Stimulated activated CD4-positive, alpha-beta T cell treated with anti-CD3 and anti-CD28 coated beads, Interleukin-2, amount 100 ng/mL, for 24 hours (primary cell): ENCODE measurements at places on chromosomes 4 and X.

DNA sequence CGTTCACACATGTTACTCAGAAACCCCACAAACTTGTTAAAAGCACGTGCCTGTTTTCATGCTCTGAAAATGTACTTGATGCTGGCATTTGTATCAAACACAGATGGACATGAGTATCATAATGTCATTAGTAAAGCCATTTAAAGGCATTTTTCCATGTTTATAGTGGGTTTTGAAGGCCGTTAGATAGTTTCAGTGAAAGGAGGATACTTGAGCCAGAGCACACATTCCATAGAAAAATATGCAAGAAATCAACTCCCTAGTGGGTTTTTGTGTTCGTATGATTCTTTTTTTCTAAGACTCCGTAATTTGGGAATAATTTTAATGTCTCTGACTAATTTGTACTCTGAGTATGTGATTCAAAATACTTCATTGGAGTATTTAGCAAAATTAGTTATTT lies 216.2 kb upstream of the BMP3 start:
- DNase-seq, result no peak

DNA sequence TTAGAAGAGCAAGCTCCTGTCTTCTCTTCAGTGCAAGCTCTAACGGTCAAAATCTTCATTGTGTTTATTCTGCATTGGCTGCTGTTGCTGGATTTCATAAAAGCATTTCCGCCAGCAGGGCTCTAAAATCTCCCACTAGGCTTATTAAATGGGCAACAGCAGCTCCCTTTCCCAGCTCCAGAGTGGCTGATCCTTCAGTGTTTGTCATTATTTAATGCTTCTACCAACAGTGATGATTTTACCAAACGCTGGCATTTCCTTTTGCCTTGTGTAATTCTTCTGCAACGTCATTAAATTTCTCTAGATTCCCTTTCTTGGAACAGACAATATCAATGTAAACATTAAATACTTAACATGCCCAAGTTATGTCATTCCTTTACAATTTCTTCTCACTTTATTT lies 20.1 kb downstream of the SLC7A11 start:
- no peak for DNase-seq

- no peak for DNase-seq
Observed at GRCh38 chr4:41177016-41177415, 37.3 kb downstream of the APBB2 start.

- no peak for DNase-seq
Observed at GRCh38 chr4:175790083-175790482, 22.0 kb downstream of the GPM6A start.

GRCh38 chr4:151143162-151143561 lies 43.7 kb downstream of the RPS3A start:
- DNase-seq, result no peak

DNA sequence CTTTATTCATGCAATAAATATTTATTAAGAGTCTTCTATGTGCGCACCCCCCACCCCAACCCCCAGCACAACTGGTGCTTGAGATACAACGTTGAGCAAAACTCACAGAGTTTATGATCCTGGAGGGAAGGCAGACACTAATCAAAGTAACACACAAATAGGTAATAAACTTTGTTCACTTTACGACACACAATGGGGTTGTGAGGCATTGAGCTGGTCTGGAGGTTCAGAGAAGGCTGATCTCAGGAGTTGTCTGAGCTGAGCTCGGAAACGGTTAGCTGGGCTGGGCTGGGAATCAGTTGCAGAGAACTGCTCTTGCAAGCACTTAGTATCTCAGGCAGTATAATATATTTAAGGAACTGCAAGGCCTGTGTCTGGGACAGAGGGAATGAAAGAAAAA lies 238.5 kb downstream of the SCFD2 start:
- no peak for DNase-seq

GRCh38 chr4:17187003-17187402 lies 288.6 kb upstream of the LDB2 start:
- DNase-seq, result no peak

GRCh38 chr4:168656055-168656660 lies 159.3 kb downstream of the PALLD start:
- no peak for DNase-seq
